ENCODE measurements at places on chromosomes 1 and 21.

DNA sequence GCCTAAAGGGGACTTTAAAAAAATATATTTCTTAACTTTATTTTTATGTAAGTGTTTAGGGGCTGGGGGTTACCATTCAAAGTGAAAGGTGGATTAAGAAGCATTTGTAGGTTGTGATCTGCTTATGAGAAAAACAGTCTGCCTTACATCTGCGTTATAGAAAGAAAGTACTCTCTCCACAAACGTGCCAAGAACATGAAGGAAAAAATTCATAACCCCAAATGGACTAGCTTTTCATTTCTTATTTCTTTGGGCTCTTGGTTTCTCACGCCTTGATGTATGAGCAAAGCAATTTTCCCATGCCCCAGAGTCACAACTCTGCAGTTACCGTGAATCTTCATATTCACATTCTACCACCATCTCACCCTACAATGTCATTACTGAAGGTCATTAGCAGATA lies 1165.1 kb upstream of the ADGRL4 start:
- DNase-seq: no peak

DNA sequence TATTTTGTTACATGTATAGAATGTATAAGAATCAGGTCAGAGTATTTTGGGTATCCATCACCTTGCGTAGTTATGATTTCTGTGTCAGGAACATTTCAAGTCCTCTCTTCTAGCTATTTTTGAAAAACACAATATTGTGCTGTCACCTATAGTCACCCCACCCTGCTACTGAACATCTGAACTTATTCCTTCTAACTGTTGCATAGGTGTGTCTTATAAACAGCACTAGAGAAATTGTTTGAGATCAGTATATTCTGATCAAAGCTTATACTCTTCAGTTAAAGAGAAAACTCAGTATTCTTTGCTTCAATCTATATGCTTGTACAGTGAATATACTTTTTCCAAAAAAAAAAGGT lies 96.0 kb downstream of the ASH1L start:
- no peak for DNase-seq

DNA sequence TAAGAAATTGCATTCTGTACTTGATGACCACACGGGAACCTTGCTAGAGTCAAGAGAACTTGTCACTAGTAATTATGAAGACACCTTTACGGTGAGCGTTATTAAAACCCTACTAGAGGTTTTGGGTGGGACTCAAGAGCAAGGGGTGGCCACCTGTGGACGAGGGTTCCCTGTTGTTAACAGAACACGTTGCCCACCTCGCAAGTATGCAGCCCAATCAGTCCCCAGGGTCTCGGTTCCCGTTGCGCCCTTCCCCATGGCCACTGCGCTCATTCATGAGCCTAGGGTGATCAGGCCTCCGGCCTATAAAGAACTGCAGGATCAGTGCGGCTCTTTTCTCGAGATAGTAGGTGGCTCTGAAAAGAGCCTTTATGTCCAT lies 30.2 kb upstream of the RNF187 start:
- DNase-seq: no peak

DNA sequence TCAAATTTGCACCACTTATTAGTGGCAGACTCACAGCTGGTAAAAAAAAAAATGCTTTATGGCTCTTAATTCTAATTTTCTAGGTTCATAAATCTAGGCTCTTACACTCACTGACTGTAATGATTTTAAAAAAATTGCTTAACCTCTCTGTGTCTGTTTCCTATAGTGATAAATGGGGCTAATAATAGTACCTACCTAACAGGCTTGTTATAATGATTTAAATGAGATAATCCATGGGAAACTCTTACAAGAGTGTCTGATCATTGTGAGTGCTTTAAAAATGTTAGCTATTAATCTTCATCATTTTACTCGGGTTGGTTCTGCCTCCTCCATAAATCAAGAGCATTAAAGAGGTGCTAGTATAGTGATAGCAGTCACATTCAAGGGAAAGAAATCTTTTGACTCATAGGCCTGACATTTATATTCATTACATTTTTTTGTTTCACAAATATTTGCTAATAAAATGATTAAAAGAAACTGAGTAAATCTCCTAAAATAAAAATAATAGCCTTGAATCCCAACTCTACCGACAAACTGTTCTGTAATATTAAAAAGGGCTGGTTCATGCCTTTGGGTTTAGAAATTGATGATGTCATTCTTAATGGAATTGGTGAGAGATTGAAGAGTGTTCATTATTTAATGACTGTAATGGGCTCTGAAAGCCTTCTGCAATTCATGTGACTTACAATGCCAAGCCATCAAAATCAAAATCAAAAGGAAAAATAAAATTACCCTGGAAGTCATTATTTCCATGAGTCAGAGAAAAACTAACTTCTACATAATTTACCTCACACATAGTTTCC lies 93.9 kb upstream of the PALMD start:
- DNase-seq: no peak

DNA sequence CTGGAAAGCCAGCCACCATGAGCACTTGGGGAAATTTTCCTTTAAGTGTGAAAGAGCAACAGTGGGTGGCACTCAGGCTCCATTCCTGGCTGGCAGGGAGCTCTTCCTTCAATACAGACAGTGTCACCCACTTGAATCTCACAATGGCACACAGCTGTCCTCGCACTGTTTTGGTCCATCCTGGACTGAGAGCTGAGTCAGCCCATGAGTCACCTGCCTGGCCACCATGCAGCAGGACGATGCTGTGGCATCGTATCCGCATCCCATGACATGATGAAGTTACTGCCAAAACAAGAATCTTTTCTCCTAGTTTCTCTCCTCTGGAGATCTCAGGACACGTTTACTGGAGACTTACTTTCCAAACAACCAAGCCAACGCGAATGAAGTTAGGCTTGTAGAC lies 6.0 kb downstream of the TMPRSS2 start:
- no peak for DNase-seq

DNA sequence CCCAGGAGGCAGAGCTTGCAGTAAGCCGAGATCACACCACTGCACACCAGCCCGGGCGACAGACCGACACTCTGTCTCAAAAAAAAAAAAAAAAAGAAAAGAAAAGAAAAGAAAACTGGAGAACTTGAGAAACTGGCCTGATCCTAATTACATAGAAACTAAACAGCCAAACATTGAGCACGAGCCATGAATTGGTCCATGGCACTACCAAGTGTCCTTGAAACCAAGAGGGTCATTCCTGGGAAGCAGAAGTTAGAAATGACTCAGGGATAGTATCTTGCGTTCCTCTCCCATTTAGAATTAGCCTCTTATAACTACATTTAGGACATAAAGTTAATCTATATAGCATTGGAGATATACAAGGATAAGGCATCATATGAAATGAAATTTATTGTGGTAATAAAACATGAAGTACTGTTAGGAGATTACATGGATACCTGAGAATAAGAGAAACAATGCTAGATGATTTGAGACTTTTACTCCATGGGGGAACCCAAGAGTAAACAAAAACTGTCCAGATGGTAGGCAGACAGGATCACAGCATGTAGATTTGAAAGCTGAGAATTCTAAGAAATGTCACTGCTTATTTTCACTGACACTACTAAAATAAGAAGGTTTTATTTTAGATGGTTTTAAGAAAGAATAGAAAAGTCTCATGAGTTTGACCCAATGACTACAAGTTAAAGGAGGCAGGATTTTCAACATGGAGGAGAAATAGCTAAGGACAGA lies 39.5 kb upstream of the CPLANE2 start:
- DNase-seq: no peak

DNA sequence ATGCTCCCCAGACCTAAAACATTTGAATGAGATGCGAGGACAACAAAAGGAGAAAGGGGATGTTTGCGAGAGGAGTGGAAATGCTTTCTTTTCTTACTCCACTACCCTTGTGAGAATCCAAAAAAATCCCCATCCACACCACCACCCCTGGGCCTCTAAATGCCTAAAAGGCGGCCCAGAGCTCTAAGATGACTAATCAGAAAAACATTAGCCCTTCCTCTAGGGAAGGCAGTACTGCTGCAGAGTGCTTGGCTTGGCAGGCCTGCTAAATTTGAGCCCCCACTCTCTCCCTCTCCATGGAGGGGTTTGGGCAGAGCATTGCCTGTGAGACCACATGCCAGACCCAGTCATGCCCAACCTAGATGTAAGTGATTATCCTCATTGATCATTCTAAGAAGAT lies 347.9 kb downstream of the USH2A start:
- DNase-seq: no peak

GRCh38 chr21:25901330-25901979 lies 166.7 kb downstream of the GABPA start:
- DNase-seq: no peak

GRCh38 chr1:15260418-15261154 lies 13.6 kb downstream of the FHAD1 start:
- DNase-seq: no peak

DNA sequence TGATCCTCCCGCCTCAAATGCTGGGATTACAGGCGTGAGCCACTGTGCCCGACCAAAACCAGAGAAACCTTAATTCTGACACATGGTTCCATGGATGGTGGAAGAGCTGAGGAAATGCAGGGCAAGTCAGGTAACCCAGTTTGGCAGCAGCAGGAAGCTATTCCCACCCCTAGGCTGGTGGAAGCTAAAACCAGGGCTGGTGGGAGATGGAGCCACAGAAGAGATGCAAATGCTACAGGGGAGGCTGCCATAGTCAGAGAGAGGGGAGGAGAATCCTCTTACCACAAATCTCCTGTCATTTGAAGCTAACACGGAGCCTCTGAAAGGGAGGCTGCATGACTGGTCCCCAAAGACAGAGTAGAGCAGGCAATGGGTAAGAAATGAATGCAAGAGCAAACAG lies 4.1 kb upstream of the CDC42BPA start:
- DNase-seq: no peak

GRCh38 chr1:54379555-54380289 lies 26.5 kb downstream of the SSBP3 start:
- DNase-seq: no peak

DNA sequence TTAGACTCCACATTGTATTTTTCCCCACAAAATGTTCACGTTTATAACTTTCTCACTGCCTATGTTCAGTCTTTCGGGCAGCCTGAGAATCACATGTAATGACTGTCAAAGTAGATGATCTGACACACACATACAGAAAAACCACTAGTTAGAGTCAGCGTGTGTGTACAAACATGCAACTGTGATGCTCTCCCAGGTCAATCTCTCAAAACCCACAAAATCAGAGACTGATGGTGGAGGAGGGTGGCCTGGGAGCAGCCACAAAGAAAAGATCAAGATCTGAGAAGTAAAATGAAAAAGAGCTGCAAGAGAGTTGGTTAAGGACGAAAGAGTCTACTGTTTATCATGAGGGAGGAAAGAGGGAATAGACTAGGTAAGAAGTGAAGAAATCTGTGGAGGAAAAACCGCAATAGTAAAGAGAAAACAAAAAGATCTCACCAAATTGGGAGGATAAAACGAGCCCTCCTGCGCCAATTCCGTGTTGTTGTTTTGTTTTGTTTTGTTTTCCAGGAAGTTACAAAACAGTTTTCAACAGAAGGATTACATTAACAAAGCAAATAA lies 2.3 kb downstream of the EGLN1 start:
- DNase-seq: no peak

DNA sequence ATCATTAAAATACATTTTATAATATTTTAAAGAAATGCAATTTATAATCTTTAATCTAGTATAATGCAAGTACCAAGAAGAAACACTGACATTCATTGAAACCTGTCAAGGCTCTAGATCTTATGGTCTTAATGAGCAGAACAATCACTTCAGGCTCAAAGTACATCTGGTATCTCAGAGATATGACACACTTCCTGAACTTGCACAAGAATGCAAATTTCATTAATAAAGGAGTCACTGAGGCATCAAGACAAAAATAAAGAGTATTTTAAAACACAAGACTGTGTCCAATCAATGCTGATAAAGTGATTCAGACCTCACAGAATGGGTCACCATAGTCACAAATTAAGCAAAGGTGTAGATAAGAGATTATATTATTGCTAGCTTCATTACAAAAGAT lies 178.1 kb downstream of the AK5 start:
- no peak for DNase-seq

- DNase-seq: no peak
Observed at GRCh38 chr21:45460611-45461368, 55.8 kb downstream of the COL18A1 start.

DNA sequence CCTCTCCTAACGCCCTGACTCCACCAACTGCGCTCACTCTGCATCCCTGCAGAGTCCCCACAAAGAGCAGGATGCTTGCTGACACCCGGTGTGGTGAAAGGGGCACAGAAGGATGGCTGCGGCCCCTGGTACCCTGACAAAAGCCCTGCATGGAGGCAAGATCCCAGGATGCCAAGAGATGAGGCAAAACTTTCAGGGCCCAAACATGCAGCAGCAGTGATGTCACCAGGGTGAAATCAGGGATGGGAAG lies 36.6 kb downstream of the SLC9A1 start:
- no peak for DNase-seq

DNA sequence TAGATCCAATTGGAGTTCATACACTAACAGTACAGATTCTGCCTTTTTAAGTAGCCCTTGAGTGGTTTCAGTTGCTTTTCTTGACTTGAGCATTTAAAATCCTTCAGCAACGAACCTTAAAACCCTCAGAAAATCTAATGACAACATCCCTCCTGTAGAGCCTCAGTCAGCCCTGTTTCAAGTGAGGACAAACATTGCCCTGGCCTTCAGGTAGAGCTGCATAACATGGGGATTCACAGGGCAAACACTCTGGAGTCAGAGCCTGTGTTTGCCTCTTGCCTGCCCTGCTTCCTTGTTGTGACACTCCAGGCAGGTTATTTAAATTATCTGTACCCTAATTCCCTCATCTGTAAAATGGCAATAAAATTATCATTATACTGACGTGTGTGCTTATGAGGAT lies 96.1 kb upstream of the KCNA3 start:
- DNase-seq: no peak

GRCh38 chr1:36359911-36360550 lies 25.7 kb downstream of the STK40 start:
- no peak for DNase-seq

DNA sequence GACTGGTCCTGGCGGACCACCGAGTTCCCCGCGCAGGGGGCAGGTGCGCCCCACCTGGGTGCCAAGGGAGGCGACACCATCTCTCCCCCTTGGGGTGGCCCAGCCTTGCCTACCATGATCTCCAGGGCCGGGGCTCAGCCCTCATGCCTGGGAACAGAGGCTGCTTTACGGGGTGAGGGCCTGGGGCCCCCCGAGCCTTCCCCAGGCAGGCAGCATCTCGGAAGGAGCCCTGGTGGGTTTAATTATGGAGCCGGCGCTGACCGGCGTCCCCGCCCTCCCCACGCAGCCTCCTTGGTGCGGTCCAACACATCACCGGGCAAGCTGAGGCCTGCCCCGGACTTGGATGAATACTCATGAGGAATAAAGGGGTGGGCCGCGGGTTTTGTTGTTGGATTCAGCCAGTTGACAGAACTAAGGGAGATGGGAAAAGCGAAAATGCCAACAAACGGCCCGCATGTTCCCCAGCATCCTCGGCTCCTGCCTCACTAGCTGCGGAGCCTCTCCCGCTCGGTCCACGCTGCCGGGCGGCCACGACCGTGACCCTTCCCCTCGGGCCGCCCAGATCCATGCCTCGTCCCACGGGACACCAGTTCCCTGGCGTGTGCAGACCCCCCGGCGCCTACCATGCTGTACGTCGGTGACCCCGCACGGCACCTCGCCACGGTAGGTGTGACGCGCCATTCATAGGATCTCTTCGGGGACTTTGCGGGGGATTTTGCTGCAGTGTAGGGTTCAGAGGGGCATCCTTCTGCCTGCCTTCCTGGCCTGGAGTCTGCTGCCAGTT lies 38.2 kb downstream of the TP73 start:
- DNase-seq: no peak

- DNase-seq: no peak
Observed at GRCh38 chr21:14495075-14495474, 51.0 kb downstream of the SAMSN1 start.

All from GF-D8 (cell line).